ENCODE measurements at places on chromosomes 6 and 20. TPM values are rescaled to one million over a fixed set of nuclear protein-coding genes. Genes with fewer than 3 reads are reported as not detected.

GRCh38 chr6:43884652-43885022 is 114.6 kb downstream of the VEGFA start:
- no peaks in the 10 kb centered on the region for H3K36me3 ChIP-seq
- no peak overlapping the region for H3K27ac ChIP-seq
- H3K4me1 ChIP-seq, result no peaks in the 10 kb centered on the region
- no peak overlapping the region for H3K4me3 ChIP-seq
- DNase-seq, result no peak
- H3K27me3 ChIP-seq, result no peaks in the 10 kb centered on the region

DNA sequence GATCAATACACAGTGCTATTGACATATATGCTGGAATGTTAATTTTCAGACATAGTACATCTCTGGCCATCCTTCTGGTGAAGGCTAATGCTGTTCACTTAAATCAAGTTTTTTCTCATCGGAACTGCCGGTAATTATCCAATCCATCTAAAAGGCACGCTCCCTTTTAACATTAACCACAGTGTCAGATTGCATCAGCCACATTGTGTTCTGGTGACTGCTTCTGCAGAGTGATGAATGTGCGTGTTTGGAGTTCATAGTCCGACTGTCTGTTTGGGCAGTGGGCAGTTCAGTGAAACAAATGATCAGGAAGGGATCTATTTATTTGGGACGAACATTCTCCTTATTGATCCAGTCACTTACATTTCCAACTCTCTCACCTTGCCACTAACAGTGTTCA is 49.5 kb downstream of the SOBP start:
- no peaks in the 10 kb centered on the region for H3K27me3 ChIP-seq
- no peaks in the 10 kb centered on the region for H3K36me3 ChIP-seq
- no peak overlapping the region for H3K4me3 ChIP-seq
- H3K27ac ChIP-seq, result no peak overlapping the region
- no peak for DNase-seq

Gene PROKR2
- not detected for total RNA-seq

DNA sequence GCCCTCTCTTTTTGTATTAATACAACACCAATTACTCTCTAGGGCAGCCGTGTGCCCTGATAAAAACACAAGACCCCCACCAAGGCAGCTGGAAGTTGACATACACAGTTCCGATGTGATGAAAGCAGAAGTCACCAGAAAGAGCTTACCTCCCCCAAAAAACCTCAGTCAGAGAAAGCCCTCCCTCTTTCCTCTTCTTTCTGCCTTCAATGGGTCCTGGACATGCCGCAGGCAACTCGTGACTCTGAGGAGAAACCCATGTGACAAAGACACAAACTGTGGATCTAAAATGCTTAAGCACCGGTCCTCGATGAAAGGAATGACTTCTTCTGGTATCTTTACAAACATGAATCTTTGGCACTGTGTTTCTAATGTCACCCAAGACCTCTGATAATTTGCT is 117.7 kb upstream of the CCDC28A start:
- H3K4me3 ChIP-seq, result no peak overlapping the region
- no peaks in the 10 kb centered on the region for H3K36me3 ChIP-seq
- H3K27me3 ChIP-seq, result no peaks in the 10 kb centered on the region
- no peak for DNase-seq
- H3K27ac ChIP-seq, result no peak overlapping the region

DNA sequence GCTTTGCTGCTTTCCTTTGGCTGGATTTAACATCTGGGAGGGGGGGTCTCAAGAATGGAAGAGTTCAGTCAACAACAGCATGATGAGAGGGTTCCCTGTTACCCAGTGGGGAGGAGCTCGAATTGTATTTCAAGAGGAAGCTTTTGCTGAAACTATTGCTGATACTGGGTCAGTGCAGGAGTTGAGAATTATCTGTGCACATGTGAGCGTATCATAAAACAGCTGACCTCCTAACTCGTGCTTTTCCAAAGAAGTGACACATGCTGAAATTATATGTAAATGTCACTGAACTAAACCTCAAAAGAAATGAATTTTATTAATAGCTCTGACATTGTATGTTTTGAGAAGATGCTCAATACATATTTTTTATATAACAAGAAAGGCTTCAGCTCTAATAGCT is 96.3 kb downstream of the PHF3 start:
- H3K36me3 ChIP-seq, result no peaks in the 10 kb centered on the region
- no peak overlapping the region for H3K4me3 ChIP-seq
- no peak overlapping the region for H3K27ac ChIP-seq
- no peaks in the 10 kb centered on the region for H3K27me3 ChIP-seq
- H3K4me1 ChIP-seq, result no peaks in the 10 kb centered on the region

- no peak overlapping the region for H3K27ac ChIP-seq
- no peaks in the 10 kb centered on the region for H3K27me3 ChIP-seq
- no peak overlapping the region for H3K4me3 ChIP-seq
- no peak for DNase-seq
- no peaks in the 10 kb centered on the region for H3K36me3 ChIP-seq
Observed at GRCh38 chr6:113004054-113004453, 656.9 kb downstream of the RFPL4B start.

DNA sequence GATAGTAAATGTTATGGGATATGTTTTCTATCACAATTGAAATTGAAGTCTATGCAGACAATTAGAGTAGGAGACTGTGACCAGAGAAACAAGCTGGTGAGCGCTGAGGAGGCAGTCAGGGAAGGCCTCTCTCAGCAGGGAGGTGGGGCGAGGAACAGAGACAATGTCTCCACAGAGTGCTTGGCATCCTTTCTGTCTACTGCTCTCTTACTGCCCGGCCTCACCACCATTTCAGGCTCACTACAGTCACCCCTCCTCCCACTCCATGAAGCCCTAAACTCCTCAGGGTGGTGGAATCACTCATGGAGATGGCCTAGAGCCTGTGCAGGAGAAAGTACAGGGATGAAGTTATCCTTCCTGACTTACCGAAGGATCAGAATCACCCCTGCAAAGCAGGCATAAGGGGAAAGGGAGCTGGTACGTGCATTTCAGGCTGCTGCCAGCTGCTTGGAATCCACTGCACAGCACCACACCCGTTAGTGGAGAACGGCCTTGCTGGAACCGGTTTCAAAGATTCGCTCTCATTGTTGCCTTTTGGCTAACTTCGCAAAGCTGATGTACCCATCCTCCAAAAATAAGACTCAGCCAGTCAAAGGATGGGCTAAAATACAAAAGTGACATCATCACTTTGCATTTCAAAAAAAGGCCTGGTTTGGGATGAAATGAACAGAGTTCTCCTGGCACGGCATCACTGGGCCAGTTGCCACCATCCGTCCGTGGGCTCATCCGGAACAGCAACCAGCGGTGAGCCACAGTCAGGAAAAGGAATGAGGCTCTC is 67.3 kb downstream of the SLC22A23 start:
- no peaks in the 10 kb centered on the region for H3K36me3 ChIP-seq
- H3K4me3 ChIP-seq, result no peak overlapping the region
- DNase-seq, result no peak
- peak overlapping the region; percentile 76 for H3K27ac ChIP-seq
- H3K4me1 ChIP-seq, result peaks cover 44% of the 10 kb centered on the region

Gene OR12D3
- total RNA-seq, result not detected

GRCh38 chr6:6752129-6752528 is 163.6 kb downstream of the LY86 start:
- H3K36me3 ChIP-seq, result no peaks in the 10 kb centered on the region
- no peaks in the 10 kb centered on the region for H3K27me3 ChIP-seq
- H3K4me1 ChIP-seq, result peaks cover 30% of the 10 kb centered on the region
- peak; percentile 30 for DNase-seq

Gene ETV7
- total RNA-seq, result 3.7 TPM

- H3K4me3 ChIP-seq, result no peak overlapping the region
- peak overlapping the region; percentile 43 for H3K27ac ChIP-seq
- no peaks in the 10 kb centered on the region for H3K27me3 ChIP-seq
- no peaks in the 10 kb centered on the region for H3K4me1 ChIP-seq
- H3K36me3 ChIP-seq, result no peaks in the 10 kb centered on the region
- peak; percentile 23 for DNase-seq
Observed at GRCh38 chr6:169269180-169270076, 15.8 kb upstream of the THBS2 start.

DNA sequence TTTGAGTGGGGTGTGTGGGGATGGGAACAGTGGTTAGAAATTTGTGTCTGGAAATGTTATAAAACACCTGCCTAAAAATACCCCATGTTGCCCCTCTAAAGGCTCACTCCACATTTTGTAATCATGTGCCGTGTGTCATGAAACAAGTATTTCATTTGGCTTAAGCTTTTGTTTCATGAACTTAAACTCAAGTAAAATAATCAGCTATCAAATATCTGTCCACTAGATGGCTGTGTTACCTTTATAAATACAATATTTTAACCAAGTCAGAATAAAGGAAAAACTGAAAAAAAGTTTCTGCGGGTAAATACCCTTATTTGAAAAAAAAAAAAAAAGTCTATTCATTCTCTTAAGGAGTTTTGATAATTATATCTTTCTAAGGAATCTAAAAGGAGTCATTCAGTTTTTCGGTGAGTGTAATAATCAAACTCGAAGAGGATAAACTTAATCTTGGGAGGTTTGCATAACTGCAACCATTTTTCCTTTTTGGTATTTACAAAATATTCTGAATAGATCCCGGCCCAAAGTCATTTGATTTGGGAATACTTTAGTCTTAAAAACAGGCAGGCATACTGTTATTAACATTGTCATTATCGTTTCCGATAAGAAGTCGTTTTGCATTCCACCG is 29.9 kb upstream of the MTRF1L start:
- no peak for DNase-seq
- no peaks in the 10 kb centered on the region for H3K36me3 ChIP-seq
- no peak overlapping the region for H3K27ac ChIP-seq

DNA sequence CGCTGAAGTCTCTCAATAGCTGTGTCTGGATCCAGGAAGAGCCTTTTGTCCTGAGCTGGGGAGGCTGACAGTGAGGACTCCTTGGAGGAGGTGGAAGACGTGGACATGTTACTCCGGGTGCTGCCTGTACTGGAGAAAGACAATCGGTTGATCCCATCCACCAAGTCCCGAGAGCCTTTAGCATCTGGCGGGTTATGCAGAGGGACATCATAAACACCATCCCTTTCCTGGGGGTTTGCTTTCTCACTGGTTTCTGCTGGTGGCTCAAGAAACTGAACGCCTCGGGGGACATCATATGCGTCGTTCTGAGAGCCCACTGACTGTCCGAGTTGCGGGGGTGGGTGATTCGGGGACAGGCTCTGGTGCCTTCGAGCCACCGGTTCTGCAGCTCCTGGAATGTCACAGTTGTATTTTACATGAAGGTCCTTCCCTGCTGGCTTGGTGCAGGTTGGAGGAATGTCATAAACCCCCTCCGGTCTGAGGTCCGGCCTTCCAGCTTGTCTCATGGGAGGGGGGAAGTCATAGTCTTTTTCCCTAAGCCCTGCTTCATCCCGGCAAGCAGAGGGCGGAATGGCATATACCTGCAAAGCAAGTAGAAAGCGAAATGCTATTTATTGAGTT is 41.7 kb downstream of the NEDD9 start:
- no peaks in the 10 kb centered on the region for H3K27me3 ChIP-seq
- H3K27ac ChIP-seq, result no peak overlapping the region
- no peak for DNase-seq
- no peak overlapping the region for H3K4me3 ChIP-seq
- peaks cover 27% of the 10 kb centered on the region for H3K36me3 ChIP-seq
- peaks cover 7% of the 10 kb centered on the region for H3K4me1 ChIP-seq

Measured in transverse colon (tissue), 4 donors.